Vagina (tissue), 2 donors: ENCODE measurements at places on chromosomes 12 and 14.

DNA sequence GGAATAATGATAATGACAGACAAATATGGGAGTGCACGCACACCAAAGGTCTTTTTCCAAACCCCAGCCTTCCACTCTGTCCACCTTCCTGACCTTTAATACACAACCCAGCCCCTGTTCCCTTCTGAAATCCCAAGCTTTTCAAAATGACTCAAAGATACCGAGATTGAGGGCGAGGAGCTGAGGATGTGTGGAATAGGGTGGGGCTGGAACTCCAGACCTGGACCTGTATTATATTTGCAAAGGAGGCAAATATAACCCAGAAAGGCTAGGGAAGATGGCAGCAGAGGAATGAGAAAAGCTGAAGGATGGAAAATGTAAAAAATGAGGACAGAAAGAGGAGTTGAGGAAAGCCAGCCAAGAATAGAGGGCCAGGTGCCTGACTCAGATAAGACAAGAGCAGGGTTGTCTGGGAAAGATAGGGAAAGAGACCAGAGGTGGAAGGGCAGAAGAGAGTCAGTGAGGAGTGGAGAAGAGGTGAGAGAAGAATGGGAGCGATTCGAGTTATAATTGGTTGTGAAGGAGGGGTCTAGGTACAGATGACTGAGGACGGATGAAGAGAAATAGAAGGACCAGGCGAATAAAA lies 1.0 kb upstream of the PTMS start:
- DNase-seq = no peak

GRCh38 chr12:25072906-25073650 lies 121.9 kb downstream of the DNAI7 start:
- no peak for DNase-seq

DNA sequence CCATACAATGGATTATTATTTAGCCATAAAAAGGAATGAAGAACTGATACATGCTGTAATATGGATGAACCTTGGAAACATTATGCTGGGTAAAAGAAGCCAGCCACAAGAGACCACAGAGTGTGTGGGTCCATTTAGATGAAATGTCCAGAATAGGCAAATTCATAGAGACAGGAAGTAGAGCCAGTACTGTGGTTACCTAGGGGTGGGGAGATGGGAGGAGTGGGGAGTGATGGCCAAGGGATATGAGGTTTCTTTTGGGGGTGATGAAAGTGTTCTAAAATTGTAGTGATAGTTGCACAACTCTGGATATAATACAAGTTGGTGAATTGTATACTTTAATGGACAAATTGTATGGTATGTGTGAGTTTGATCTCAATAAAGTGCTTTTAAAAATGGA lies 18.6 kb downstream of the JDP2 start:
- DNase-seq = no peak

- DNase-seq = no peak
Observed at GRCh38 chr12:57893431-57894353, 47.2 kb upstream of the CTDSP2 start.

DNA sequence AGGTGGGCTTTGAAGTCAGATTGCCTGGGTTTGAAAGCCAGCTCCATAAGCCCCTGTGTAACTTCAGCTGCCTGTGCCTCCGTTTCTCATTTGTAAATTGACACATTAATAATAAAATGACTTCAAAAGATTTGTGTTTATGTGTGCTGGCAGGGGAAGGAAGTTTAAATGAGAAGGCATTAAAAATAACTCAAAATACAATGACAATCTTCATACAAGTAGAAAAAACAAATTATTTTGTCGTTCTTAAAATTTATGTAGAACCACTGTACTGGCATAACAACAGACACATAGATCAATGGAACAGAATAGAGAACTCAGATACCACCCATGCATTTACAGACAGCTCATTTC lies 83.0 kb downstream of the PPM1A start:
- DNase-seq = no peak

DNA sequence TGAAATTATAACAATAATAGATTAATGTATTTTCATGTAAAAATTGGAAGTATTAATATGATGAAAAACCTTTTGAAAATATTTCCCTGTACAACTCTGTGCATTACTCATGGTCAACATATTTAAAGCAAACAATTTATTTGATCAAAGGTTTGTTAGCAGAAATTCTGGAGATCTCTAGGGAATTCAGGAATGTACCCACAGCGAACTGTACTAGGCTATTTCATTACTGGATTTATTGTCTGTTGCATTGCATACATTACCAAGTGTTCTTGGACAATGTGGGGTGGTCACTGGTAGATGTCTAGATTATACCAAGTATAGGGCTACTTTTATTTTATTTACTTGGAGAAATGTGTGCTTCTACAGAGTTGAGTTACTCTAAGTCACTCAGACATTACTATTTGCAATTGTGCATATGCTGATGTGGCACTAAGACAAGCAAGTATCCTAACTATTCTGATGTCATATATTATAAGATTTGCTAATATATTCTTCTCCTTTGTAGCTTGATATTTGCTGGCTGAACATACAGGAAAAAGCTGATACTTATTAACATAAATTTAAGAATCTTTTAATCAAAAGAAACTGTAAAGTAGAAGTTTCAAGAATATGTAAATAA lies 323.3 kb downstream of the CCER1 start:
- DNase-seq = no peak

GRCh38 chr14:64745511-64746091 lies 41.4 kb downstream of the PLEKHG3 start:
- DNase-seq = no peak

- no peak for DNase-seq
Observed at GRCh38 chr12:80056232-80056631, 43.1 kb upstream of the OTOGL start.

DNA sequence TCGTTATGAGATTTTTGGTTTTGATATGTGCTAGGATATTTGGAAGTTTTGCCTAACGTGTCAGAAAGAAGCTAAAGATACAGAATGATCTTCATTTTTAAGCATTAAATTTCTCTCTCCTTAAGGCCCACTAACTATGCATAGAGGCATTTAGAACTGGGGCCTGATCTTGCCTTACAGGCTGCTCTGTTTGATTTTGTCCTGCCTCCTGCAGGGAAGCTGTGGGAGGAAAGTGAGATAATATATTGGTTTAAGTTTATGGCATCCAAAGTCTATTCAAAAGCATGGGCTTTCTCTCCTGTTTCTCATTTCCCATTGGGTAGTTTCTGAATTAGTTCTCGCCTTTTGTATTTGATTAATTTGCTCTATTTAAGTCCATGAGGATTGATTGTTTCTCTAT lies 250.3 kb upstream of the FBXO33 start:
- DNase-seq = no peak

DNA sequence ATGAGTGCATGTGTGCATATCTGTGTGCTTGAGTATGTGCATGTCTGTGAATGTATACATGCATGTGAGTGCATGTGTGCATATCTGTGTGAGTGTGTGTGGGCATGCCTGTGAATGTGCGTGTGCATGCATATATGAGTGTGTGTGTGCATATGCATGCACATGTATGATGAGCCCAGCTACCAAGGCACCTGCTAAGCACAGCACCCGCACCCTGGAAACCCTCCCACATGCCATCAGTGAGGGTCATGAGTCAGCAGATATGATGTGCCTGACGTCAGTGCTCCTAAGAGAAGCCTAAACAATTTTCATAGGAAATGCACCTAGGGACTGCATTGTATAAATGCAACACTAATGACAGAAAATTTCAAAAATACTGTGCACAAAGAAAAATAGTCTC lies 151.1 kb downstream of the KIF26A start:
- no peak for DNase-seq

- no peak for DNase-seq
Observed at GRCh38 chr12:57151741-57152630, 4.6 kb upstream of the LRP1-AS start.

GRCh38 chr14:66315548-66315947 lies 170.6 kb upstream of the CCDC196 start:
- no peak for DNase-seq

GRCh38 chr12:126547905-126548304 lies 1482.7 kb downstream of the AACS start:
- no peak for DNase-seq

DNA sequence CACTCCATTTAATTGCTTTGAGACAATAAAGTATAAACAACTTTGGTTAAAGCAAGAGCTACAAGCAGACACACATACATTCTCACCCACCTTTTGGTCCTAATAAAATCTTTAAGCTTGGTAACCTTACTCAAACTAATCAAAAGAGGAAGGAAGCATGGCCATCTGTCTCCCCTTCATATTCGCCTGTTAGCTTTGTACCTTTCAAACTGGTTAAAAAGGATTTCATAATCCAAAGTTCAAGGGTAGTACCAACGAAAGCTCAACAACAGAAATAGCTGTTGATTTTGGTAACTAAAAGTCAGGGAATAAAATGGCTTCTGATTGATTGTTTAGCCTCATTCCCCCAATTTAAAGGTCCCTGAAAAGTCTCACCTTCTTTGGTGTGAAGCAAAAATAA lies 456.9 kb downstream of the BCAT1 start:
- no peak for DNase-seq

DNA sequence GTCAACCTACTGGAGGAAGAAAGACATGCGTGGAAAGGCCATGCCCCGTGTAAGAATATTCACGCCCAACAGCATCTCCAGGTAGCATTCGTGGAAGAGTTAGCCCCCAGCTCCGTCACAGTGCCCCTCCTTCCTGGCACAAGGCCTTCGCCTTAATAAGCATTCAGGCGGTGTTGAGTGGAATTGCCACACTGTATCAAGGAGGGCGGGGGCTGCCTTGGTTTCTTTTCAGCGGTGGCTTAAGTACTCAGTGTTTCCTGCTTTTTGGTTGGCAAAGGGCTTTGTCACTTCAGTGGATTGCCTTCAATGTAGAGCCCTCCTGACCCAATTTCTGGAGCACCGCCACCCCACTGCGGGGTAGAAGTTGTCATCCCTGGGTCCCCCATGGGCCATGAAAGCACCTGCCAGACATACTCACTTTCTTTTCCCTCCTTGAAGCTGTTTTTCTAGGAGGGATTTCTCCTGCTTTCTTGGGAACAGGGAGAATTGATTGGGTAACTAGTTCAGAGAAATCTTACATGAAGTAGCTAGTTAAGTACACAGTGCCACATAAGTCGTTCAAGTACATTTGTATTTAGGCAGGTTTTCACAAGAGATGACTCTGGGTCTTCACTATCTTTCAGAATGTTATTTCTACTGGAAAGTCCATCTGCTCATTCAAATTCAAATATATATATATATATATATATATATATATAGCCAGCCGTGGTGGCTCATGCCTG lies 65.5 kb upstream of the STON2 start:
- no peak for DNase-seq

DNA sequence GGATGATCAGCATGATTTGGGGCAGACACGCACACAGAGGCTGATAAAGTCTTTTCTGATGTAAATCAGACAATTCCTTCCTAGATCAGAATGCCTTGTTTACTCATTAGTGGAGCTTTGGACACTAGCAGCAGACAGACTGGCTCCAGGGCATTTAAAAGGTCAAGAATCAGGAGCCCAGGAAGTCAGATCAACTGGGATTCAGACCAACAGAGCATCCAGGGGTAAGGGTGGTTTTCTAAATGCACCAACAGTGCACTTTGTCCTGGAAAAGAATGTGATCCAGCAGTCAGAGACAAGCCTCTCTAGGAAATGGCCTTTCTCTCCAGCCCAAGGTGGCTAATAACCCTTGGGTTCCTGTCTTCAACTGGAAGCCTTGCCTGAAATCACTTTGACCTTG lies 405.3 kb downstream of the MED13L start:
- no peak for DNase-seq
